Right hindlimb (tissue), 1 donor: ENCODE measurements at places on chromosomes 1 and 21.

GRCh38 chr1:204320382-204320804 is 39.3 kb downstream of the PLEKHA6 start:
- DNase-seq, result no peak

DNA sequence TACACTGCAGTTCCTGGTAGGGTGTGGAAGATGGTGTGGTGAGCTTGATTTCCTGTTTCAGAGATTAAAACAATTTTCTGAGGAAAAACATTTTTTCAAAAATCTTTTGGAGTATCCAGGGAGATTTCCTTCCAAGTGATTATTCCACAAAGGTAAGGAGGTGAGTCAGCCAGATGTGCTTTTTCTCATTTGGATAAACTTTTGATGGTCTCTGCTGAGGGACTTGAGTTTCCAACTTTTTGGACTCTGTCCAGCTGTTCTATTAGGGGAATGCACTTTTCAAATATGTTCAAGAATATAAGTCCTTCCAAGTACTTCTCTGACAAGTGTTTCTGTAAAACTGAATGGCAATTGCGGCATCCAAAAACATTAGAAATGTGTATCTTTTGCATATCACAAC is 628.8 kb upstream of the ADAMTS5 start:
- DNase-seq, result no peak

- DNase-seq, result no peak
These were observed 4.9 kb downstream of the MDM4 start for GRCh38 chr1:204520834-204521709.

- no peak for DNase-seq
These were observed 12.9 kb upstream of the KPNA6 start for GRCh38 chr1:32094746-32095521.
